ENCODE measurements at places on chromosomes 7 and 10. TPM values are rescaled to one million over a fixed set of nuclear protein-coding genes. Genes with fewer than 3 reads are reported as not detected.

Gene NPFFR1
- total RNA-seq = not detected

Gene SPDYE1
- total RNA-seq = not detected

Gene CNPY1
- total RNA-seq = not detected

Gene INA
- total RNA-seq = 0.40 TPM

Gene LRMDA
- total RNA-seq = 5.1 TPM

DNA sequence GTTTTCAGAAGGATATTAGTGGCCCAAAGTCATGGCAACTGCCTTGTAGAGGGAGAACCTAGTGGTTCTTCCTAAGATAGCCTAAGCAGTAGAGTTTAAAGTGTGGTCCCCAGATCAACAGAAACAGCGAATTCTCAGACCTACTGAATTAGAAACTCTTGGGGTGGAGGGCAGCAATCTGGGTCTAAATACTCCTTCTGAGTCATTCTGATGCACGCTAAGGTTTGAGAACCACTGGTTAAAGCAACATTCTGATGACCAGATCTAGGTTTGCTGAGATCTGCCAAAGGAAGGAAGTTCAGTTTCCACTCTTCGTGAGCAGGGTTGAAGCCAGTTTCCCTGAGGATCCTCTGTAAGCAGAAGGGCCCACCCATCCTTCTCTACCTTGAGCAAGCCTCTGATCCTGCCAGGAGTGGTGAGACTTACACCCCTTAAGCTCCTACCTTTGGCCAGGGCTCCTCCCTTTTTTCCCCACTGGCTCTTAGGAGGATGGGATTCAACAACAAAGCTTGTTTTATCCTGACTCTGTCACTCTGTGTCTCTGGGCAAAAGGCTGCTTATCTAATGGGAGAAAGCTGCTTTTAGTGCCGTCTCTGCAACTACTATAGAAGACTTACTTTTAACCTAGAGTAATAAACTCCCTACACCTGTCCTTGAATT, 26.8 kb upstream of the TRUB1 start:
- no peak overlapping the region for H3K27ac ChIP-seq
- no peaks in the 10 kb centered on the region for H3K4me1 ChIP-seq
- no peaks in the 10 kb centered on the region for H3K36me3 ChIP-seq
- no peak overlapping the region for H3K4me3 ChIP-seq

GRCh38 chr10:79176949-79177602, 108.3 kb downstream of the ZMIZ1 start:
- H3K27me3 ChIP-seq = no peaks in the 10 kb centered on the region
- H3K27ac ChIP-seq = peak overlapping the region; percentile 56
- peaks cover 55% of the 10 kb centered on the region for H3K4me1 ChIP-seq
- no peaks in the 10 kb centered on the region for H3K36me3 ChIP-seq
- H3K4me3 ChIP-seq = no peak overlapping the region

DNA sequence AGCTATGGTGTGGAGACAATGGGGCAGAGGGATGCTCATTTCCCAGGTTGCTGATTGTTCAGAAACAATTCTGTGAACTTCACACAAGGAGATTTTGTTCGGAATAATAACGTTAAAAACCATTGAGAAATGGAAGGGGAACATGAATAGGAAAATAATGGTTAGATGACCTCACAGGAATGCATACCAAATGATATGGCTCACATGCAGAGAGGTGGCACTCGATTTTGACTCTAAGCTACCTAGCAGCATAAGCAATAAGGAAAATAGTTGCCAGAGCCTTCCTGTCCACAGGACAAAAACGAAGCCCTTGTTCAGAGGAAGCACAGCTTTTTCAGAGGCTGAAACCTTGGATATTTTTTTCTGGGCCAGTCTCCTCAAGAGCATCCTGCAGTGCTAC, 293.1 kb downstream of the ZEB1 start:
- H3K27ac ChIP-seq = no peak overlapping the region
- H3K36me3 ChIP-seq = no peaks in the 10 kb centered on the region
- H3K4me3 ChIP-seq = no peak overlapping the region
- no peak for DNase-seq
- peaks cover 9% of the 10 kb centered on the region for H3K27me3 ChIP-seq

- DNase-seq = no peak
- no peaks in the 10 kb centered on the region for H3K36me3 ChIP-seq
- H3K27me3 ChIP-seq = no peaks in the 10 kb centered on the region
- H3K4me1 ChIP-seq = no peaks in the 10 kb centered on the region
- H3K4me3 ChIP-seq = no peak overlapping the region
- no peak overlapping the region for H3K27ac ChIP-seq
Measured at GRCh38 chr7:37267251-37267650, 181.4 kb downstream of the ELMO1 start.

DNA sequence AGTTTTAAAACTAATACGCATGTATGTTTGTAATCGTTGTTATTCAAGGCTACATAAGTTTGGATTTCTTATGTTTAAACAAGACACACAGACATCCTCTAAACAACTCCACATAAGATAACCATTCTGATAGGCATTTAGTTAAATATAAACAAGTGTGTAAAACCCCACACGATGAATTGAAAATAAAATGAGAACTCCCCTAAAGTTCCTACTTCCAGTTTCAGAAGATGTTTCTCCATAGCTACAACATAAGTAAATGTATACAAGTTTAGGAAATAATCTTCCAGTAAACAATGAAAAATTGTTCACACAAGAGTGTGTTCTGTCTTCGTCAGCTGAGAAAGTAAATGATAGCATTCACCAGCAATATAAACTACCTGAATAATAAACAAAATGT, 246.8 kb downstream of the RNLS start:
- H3K4me3 ChIP-seq = no peak overlapping the region
- H3K4me1 ChIP-seq = no peaks in the 10 kb centered on the region
- no peak for DNase-seq

- H3K4me1 ChIP-seq = no peaks in the 10 kb centered on the region
- no peak overlapping the region for H3K27ac ChIP-seq
- peaks cover 3% of the 10 kb centered on the region for H3K36me3 ChIP-seq
- no peaks in the 10 kb centered on the region for H3K27me3 ChIP-seq
- no peak for DNase-seq
Measured at GRCh38 chr7:22196429-22196828, 160.5 kb downstream of the RAPGEF5 start.

DNA sequence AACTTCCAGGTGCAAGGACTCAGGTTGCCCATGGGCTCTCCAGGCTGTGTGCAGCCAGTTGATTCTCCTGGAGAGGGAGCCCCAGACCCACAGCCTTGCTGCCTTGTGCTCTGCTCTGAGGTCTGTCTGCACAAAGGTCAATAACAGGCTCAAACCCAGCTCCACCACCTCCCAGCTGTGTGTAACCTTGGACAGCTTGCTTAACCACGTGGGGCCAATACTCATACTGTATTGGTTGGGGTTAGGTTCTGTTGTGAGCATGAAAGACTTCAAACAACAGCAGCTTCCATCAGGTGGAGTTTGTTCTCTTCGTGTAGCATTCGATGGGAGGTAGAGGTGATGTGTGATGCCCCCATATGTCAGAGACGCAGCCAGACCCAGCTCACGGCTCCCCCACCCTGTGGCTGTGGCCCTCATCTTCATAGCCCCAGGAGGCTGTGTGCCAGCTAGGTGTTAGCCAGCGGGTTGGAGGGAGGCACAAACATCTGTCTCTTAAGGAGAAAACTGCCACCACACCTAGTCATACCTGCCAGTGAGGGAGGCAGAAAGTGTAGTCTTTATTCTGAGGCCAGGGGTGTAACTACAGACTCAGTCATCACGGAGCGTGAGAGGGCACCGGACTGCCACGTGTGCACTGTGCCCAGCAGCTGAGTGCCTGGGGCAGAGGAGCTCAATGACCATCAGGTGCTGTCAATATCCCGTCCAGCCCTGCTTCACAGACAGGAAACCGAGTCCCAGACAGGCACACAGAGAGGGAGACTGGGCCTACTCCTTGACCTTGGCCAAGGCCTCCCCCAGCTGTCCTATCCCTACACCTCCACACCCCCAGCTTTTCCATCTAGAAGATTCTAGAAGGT, 8.1 kb upstream of the POLD2 start:
- no peak overlapping the region for H3K4me3 ChIP-seq
- no peak overlapping the region for H3K27ac ChIP-seq
- no peaks in the 10 kb centered on the region for H3K36me3 ChIP-seq
- no peaks in the 10 kb centered on the region for H3K27me3 ChIP-seq

DNA sequence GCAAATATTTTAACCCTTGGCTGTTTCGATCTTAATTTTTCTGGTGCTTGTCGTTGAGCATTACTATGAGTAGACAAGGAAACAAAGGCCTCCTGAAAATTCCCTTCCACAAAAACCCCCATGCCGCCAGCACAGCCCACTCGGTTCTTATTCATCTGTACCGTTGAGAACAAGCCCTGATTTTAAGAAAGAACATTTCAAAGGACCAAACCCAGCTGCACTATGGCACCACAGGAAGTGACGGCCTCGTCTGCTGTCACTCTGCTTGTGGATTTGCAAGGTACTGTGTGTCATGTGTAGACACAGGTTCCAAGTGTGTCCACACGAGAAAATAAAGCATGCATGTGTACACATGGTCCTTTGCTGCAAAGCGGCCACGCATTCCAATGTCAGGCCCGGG, 285.2 kb downstream of the DNAJB6 start:
- H3K27ac ChIP-seq = no peak overlapping the region
- H3K36me3 ChIP-seq = no peaks in the 10 kb centered on the region
- H3K4me3 ChIP-seq = no peak overlapping the region
- no peaks in the 10 kb centered on the region for H3K27me3 ChIP-seq
- no peak for DNase-seq

- no peaks in the 10 kb centered on the region for H3K4me1 ChIP-seq
- no peaks in the 10 kb centered on the region for H3K36me3 ChIP-seq
- H3K27me3 ChIP-seq = peaks cover 10% of the 10 kb centered on the region
Measured at GRCh38 chr10:70914316-70914864, 26.0 kb upstream of the PCBD1 start.

GRCh38 chr7:121330053-121330833, 1.4 kb downstream of the WNT16 start:
- no peak overlapping the region for H3K27ac ChIP-seq
- no peaks in the 10 kb centered on the region for H3K36me3 ChIP-seq
- H3K4me3 ChIP-seq = peak overlapping the region; percentile 36
- peaks cover 44% of the 10 kb centered on the region for H3K27me3 ChIP-seq
- peaks cover 12% of the 10 kb centered on the region for H3K4me1 ChIP-seq

DNA sequence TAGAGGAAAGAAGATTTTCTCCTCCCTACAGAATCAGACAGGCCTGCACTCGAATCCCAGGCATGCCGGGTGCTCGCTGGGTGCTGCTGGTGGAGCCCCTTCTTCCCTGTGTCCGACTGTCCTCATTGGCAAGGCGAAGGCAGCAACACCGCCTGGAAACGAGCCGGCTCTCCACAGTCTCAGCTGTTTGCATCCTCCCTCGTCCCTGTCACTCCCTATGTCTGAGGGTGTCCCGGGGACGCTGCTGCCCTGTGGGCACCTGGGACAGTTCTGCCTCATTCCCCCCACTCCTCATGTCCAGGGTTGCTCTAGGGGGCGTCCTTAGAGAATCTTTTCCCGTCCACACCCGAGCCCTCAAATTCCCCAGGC, 31.6 kb upstream of the TMEM72 start:
- H3K27ac ChIP-seq = no peak overlapping the region
- H3K4me3 ChIP-seq = no peak overlapping the region
- H3K27me3 ChIP-seq = peaks cover 2% of the 10 kb centered on the region
- peaks cover 7% of the 10 kb centered on the region for H3K4me1 ChIP-seq

DNA sequence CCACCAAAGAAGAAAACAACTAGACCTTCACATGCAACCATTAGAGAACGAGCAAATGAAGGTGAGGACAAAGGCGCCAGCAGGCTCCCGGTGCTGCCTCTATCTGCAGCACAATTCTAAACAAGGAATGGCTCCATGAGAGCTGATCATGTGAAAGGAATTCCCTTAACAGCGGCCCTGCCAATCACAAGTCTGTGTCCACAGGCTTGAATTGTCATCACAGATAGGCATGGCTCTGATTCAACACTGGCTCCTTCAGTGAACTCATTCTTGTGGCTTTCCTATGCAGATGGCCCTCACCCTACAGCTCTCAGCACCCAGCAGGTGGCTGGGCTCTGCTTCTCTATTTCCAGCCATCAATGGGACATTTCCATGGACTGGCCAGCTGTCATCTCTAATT, 36.2 kb downstream of the LAMB1 start:
- DNase-seq = no peak
- peaks cover 18% of the 10 kb centered on the region for H3K4me1 ChIP-seq
- no peak overlapping the region for H3K4me3 ChIP-seq
- H3K27me3 ChIP-seq = no peaks in the 10 kb centered on the region

- no peaks in the 10 kb centered on the region for H3K36me3 ChIP-seq
- H3K4me1 ChIP-seq = peaks cover 11% of the 10 kb centered on the region
- H3K4me3 ChIP-seq = no peak overlapping the region
- DNase-seq = no peak
- no peak overlapping the region for H3K27ac ChIP-seq
Measured at GRCh38 chr7:17183630-17184328, 114.7 kb upstream of the AHR start.

- no peaks in the 10 kb centered on the region for H3K27me3 ChIP-seq
- H3K4me3 ChIP-seq = no peak overlapping the region
- H3K36me3 ChIP-seq = no peaks in the 10 kb centered on the region
- no peaks in the 10 kb centered on the region for H3K4me1 ChIP-seq
Measured at GRCh38 chr10:123472606-123473005, 193.5 kb upstream of the GPR26 start.

DNA sequence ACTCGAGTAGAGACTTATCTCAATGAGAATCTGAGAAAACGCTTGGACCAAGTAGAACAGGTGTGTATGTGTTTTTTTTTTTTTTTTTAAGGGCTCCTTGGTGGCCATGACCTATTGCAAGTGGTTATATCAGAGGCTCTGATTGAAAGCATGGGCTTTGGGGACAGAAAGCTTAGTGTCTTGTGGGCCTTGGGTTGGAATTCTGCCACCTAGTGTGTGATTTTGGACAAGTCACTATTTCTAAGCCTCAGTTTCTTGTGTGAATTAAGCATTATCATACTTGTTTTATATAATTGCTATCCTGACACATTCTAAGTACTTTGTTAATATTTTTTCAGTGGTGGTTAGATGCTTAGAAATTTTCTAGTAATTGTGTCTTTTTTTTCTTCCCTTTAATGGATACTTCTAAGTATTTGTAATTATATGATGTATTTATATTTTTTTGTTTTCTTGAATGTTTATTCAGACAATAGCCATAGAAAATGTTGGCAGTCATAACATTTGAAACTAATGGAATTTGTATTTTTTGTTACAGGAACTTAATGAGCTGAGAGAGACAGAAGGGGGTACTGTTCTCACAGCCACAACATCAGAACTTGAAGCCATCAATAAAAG, 33.1 kb downstream of the SMC3 start:
- H3K4me1 ChIP-seq = peaks cover 6% of the 10 kb centered on the region
- H3K27me3 ChIP-seq = no peaks in the 10 kb centered on the region
- DNase-seq = peak; percentile 80
- no peak overlapping the region for H3K27ac ChIP-seq
- H3K4me3 ChIP-seq = no peak overlapping the region

- H3K27me3 ChIP-seq = no peaks in the 10 kb centered on the region
- H3K36me3 ChIP-seq = no peaks in the 10 kb centered on the region
- DNase-seq = no peak
- no peak overlapping the region for H3K4me3 ChIP-seq
- H3K4me1 ChIP-seq = peaks cover 17% of the 10 kb centered on the region
- H3K27ac ChIP-seq = no peak overlapping the region
Measured at GRCh38 chr10:110444004-110444337, 53.7 kb upstream of the DUSP5 start.

GRCh38 chr10:113241599-113242360, 291.7 kb downstream of the TCF7L2 start:
- H3K4me3 ChIP-seq = no peak overlapping the region
- H3K36me3 ChIP-seq = no peaks in the 10 kb centered on the region
- no peaks in the 10 kb centered on the region for H3K4me1 ChIP-seq
- no peak overlapping the region for H3K27ac ChIP-seq
- no peak for DNase-seq
